ENCODE measurements at places on chromosomes 12 and 14.
A peak's percentile ranks its signal among the peaks of the same experiment; 100 is the strongest.

DNA sequence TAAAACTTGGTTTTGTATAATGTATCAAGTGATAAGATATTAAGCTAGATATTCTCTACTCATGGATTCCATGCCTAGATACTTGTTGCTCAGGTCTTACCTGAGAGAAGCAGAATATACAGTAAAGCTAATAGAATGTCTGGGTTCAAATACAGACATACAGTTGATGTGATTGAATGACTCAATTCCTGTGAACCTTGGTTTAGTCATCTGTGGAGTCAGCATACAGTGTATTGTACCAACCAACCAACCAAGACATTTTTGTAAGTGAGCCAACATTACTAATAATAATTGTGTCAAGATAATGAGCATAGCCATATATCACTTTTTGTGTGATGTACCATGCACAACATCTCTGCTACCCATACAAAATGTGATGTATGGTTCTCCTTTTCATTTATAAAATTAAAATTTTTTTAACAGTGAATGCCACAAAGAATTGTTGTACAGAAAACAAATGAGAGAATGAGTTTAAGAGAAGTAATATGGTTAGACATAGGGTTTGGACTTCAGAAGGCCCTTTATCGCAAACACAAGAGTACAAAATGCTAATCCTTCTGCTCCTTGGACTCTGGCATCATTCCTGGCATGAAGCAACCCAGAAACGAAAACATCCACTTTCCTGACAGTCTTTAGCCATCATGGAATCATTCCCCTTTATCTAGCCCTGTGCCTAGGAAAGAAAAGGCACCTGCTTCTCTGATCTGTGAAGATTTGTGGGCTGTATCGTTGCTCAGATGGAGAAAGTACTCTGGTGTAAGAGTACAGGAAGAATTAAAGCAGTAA lies 977.2 kb upstream of the USP15 start:
- no peak for DNase-seq

- DNase-seq: no peak
These were observed 53.0 kb downstream of the SSH1 start for GRCh38 chr12:108804271-108804953.

DNA sequence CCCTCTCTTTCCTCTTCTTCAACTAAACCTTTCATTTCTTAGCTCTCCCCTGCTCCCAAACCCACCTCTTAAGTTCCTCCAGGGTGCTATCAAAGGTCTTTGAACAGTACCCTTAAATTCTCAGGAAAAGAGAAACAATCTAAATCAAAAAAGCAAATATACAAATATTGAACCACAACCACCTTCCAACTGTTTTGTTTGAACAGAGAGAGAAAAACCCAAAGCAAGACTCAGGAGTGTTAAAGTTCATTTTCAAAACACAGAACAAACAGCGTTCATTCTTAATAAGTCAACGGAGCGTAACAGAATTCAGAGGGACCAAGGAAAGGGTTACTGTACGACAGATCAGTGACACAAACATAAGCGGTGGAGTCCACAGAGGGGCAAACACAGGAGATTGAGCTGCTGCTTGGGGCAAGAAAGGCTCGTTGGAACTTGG lies 73.3 kb downstream of the NDUFA12 start:
- DNase-seq: no peak

- no peak for DNase-seq
These were observed 25.7 kb downstream of the C14orf132 start for GRCh38 chr14:96064866-96065265.

DNA sequence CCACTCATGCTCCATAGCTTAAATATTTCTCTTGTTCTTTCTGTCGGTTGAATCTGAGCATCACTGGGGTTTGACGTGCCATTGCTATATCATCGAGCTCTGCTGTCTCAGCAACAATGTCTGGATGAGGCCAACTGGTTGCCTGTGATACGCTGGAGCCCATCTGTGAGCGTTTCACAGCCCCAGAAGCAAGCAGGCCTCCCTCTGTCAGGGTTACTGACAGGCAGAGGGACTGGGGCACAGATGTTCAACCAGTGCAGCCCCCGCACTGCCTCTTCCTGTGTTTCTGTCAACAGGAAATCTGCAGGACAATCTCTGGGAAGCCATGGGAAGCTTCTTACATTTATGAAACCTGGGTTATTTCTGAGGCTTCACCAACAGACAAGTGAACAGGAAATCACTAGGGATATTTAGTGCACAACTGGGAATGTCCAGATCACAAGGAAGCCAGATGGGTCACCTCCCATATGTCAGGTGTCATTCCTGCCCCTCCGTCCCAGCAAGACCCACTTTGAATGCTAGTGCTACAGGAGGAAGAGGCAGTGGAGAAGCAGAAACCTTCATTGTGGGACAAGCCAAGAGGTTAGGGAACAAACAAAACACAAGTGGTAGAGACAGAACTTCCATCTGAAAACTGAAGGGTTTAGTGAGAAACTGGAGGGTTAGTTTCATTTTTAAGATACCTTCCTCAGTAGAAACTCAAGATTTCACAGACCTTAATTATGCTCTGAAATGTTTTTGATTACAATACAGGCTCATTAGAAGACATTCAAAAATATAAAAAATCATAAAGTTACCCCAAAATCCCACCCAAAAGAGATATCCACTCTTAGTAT lies 24.1 kb downstream of the DMAC2L start:
- DNase-seq: peak; percentile 85

DNA sequence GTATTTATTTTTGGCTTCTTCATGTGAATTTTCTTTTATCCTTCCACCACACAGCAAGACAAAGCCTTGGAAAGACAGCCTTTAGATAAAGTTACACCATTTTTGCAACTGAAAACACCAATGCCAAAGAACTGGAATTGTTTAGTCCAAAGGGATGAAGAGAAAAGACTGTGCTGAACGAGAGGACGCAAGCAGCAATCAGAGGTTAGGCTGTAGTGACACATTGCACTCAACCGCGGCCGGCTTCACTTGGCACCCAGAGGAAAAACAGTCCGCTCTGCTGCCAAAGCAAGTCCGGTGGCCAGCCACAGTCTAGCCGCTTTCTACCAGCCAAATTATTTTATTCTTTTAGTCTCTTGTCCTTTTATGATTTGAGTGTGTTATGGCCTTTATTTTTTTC lies 49.1 kb upstream of the KCNJ8 start:
- DNase-seq: no peak

GRCh38 chr14:93490001-93490400 lies 59.3 kb downstream of the UNC79 start:
- DNase-seq: no peak

DNA sequence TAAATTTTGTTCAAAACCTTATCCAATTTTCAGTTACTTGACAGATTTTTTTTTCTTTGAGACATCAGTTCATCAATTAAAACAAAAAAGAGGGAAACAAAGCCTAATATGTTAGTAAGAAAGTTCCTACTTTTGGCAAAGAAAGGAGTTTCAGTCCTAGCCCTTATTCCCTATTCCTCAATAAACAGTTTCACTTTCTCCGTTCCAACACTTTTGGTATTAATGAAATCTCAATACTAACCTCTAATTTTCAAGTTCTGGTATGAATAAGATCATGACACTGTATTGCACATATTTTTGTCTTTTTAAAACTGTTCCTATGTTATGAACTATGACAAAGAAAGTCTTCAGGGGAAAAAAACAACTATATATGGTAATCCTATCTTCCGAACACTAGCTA lies 48.4 kb downstream of the RPS6KA5 start:
- DNase-seq: no peak

DNA sequence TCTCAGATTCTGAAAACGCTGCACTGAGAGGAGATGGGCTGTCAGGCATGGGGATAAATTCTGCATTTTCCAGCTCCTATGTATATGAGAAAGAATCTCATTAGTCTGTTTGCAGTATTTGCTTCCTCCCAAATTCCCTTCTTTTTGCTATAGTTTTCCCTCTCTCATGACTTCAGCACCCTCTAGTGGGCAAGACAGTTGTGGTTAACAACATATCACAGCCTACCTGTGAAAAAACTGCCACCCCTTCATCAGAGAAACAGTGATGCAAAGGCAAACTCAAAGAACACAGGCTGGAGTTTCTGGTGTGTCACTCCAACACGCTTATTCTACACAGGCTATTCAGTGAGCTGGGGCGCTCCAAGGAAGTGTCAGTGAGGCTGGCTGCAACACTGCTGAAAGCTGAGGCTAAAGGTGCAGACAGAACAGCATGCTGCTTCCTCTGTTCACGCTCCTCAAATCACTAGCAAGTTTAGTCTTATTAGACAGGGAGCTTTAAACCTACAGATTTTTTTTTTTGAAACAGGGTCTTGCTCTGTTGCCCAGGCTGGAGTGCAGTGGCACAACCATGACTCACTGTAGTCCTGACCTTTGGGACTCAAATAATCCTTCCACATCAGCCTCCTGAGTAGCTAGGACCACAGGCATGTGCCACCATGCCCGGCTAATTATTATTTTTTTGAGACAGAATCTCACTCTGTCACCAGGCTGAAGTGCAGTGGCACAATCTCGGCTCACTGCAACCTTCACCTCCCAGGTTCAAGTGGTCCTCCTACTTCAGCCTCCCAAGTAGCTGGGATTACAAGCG lies 19.3 kb downstream of the ZC2HC1C start:
- DNase-seq: peak; percentile 76

GRCh38 chr14:50335389-50335788 lies 23.3 kb downstream of the DMAC2L start:
- peak; percentile 95 for DNase-seq

- DNase-seq: no peak
These were observed 2.5 kb downstream of the LACRT start for GRCh38 chr12:54631988-54632728.

DNA sequence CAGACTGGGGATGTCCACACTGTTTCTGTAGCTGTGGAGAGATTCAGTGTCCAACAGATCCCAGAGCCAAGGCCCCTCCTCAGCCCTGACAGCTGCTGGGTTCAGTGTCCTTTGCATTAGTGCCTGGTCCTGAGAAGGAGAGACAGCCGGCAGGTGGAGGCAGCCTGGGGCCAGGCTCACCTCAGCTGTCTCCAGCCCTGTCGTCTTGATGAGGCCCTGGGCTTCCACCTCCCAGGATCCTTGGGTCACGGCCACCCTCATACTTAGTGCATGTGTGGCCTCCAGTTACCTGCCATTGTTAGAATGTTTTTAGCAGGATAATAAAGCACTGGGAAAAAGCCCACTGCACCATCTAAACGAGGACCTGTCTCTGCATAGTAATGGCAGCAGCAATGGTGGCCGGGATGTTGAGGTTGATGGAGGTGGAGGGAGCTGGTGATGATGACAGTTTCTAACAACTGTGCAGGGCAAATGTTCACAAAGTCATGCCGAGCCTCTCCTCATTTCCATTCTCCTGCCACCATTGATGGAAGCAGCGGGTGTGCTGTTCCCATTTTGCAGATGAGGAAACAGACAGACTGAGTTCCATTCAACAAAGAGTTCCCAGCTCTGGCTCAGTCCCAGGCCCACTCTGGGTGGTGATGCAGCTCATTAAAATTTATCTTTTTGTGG lies 17.7 kb downstream of the ASB2 start:
- no peak for DNase-seq

GRCh38 chr14:94679106-94679810 lies 67.1 kb downstream of the SERPINA3 start:
- peak; percentile 72 for DNase-seq

- peak; percentile 28 for DNase-seq
These were observed 21.7 kb upstream of the VRTN start for GRCh38 chr14:74326369-74327152.

DNA sequence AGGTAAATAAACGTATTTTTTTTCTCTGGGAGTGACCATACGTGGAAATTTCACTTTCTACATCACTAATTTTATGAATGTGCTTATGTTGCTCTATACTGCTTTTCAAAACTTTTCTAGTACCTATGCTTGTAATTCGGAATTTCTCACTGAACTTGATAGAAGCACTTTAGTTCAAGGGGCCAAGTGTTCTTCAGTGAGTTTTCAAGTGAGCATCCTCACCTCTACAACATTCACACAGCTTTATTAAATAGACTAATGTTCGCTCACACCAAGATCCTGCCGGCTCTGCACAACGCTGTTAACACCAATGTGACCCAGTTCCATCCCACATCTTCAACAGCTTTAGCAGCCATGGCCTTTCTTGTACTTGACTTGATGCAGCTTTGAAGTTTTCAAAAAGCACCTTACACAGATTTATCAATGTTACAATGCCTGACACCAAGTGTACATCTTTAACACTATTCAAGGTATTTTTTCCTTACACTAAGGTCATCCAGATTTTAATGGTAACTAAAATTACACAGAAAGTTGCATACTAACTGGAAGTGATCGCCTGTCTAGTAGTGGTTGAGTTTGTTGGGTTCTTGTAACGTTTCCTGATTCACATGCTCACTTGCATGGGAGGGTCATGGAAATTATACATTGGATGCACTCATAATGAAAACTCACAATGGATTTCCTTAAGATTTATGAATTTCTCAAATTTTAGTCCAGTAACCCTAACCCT lies 4.5 kb downstream of the UBC start:
- no peak for DNase-seq

DNA sequence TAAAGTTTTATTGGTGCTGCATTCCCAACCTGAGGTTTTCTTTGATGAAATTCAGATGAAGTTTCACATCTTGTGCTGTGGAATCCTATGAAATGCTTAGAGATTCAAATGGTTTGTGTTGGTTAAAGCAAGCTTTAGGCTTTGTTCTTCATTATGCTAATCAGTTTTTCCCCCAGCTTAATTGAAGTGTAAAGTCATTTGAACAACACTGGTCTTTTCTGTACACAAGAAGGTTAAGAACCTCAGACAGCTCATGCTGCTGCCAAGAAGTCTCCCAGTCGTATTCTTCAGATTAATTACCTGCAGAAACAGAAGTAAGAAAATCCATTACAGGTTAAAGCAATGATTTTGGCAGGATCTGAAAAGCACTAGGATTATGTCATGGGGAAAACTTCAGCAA lies 48.9 kb downstream of the EML1 start:
- DNase-seq: no peak

GRCh38 chr12:39402922-39403321 lies 40.0 kb downstream of the KIF21A start:
- DNase-seq: no peak

GRCh38 chr14:65920996-65921395 lies 508.5 kb downstream of the FUT8 start:
- DNase-seq: no peak

- DNase-seq: no peak
These were observed 123.5 kb downstream of the ESRRB start for GRCh38 chr14:76499399-76499798.

- no peak for DNase-seq
These were observed 244.7 kb downstream of the KCNH5 start for GRCh38 chr14:62800577-62800976.

GRCh38 chr14:102626530-102626929 lies 34.1 kb downstream of the RCOR1 start:
- DNase-seq: no peak

- peak; percentile 56 for DNase-seq
These were observed 2.0 kb upstream of the GAPDH start for GRCh38 chr12:6532051-6532926.

GRCh38 chr12:54356228-54356627 lies 8.1 kb downstream of the GPR84 start:
- no peak for DNase-seq

DNA sequence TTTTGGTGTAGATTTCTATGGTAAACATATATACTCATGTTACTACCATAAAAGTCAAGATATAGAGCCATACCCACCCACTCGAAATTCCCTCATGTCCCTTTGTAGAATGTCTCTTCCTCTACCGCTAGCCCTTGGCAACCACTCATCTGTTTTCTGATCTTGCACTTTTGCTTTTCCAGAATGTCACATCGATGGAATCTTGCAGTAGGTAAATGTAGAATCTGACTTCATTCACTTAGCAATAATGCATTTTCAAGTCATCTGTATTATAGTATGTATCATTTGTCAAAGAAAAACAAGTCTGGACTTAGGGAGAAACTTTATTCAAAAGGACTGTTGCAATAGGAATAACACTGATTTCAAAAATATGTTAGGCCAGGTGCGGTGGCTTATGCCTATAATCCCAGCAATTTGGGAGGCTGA lies 19.3 kb upstream of the CLEC2D start:
- no peak for DNase-seq

Measured in NCI-H524 (cell line).